ENCODE measurements at places on chromosomes 1 and 21.

GRCh38 chr21:14245711-14246110 lies 29.8 kb downstream of the RBM11 start:
- H3K27me3 ChIP-seq, result no peaks in the 10 kb centered on the region
- no peak overlapping the region for H3K4me3 ChIP-seq
- H3K4me1 ChIP-seq, result no peaks in the 10 kb centered on the region

DNA sequence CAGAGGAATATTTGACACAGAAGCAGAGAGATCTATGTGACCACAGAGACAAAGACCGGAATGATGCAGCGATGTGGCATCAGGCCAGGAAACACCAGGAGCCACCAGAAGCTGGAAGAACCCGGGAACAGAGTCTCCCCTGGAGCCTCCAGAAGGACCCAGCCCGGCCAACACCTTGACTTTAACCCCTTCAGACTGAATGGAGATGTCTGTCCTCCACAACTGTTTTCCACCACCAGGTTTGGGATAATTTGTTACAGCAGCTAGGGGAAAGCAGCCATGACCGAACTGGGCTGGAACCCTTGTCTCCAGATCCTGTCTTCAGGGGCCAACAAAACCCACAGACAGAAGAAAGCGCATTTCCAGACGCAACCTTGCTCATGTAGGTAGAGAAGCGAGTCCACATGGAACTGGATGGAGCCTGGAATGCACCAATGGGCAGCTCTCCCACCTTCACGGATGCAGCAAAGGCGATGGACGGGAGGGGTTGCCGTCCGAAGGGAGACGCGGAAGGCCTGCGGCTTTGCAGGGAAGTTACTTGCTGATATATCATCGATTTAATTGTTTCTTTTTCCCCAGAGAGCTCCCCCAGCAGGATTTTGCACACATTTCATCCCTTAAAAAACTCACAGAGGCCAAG lies 396.6 kb downstream of the NPHP4 start:
- H3K27ac ChIP-seq, result no peak overlapping the region
- H3K4me1 ChIP-seq, result peaks cover 5% of the 10 kb centered on the region
- no peaks in the 10 kb centered on the region for H3K36me3 ChIP-seq
- DNase-seq, result no peak
- no peaks in the 10 kb centered on the region for H3K27me3 ChIP-seq
- no peak overlapping the region for H3K4me3 ChIP-seq

DNA sequence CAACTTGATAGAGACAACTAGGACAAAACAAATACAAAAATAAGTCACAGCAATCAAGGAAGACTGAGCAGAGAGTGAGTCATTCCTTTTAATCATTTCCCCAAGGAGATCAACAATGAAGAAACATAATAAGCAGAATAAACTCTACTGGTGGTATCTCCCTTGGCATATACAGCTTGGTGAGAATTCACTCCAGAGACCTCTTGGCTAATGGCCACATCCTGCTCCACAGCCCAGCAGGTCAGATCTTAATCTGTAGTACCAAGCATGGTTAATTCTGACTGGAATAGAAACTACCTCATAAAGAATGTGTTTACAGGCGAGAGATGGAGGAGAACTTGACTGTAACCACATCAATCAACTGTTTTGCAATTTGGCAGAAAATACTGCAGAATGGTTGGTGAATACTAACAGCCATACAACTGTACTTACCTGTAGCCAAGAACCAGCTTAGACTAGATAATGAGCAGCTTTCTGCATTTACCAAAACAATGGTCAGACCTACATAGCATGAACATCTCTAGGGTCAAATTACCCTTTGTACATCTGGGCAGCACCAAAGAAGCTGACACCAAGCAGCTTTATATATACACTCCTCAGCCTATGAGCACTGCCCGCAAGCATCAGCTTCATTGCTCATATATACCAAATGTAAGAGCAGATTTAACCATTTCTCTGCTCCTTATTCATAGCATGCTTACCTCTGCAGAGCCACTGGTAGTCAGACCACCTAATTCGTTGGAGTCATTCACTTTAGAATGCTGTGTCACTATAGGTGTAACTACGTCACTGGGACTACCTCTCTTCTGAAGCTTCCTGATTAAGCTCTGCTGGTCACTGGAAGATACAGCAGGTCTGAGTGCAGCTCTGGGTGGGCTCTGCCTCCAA lies 51.0 kb downstream of the KIAA0319L start:
- DNase-seq, result no peak
- H3K4me3 ChIP-seq, result no peak overlapping the region
- no peak overlapping the region for H3K27ac ChIP-seq

DNA sequence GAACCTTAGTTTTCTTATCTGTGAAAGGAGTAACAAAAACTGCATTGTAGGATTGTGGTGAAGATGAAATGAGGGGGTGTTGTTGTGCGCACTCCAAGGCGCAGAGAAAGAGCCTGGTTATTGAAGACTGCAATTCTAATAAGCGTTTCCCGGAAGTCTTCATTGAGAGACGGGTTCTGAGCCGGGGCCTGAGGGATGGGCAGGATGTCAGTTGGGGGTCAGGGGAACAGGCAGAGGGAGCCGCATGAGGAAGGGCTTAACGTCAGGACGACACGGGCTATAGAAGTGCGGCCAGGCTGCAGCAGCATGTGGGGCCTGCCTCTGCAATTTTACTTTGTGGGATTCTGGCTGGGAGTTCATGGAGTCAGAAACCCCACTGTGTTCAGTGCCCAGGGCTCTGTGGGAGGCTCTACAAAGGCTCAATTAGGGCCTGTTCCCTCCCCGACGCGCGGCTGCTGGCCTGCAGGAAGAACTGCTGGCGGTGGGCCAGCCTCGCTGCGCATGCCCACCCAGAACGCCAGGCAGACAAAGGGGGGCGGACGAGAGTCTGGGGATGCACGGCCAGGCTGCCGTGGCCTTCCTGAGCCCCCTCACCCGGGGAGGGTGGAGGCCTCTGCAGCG lies 20.7 kb downstream of the TRIM62 start:
- H3K36me3 ChIP-seq, result no peaks in the 10 kb centered on the region
- H3K4me1 ChIP-seq, result no peaks in the 10 kb centered on the region
- DNase-seq, result no peak

- no peak overlapping the region for H3K4me3 ChIP-seq
- DNase-seq, result peak; percentile 3
- no peak overlapping the region for H3K27ac ChIP-seq
- no peaks in the 10 kb centered on the region for H3K36me3 ChIP-seq
- no peaks in the 10 kb centered on the region for H3K27me3 ChIP-seq
Observed at GRCh38 chr1:87916965-87917364, 588.3 kb downstream of the LMO4 start.

- H3K4me3 ChIP-seq, result no peak overlapping the region
- no peak for DNase-seq
- H3K27ac ChIP-seq, result no peak overlapping the region
- H3K36me3 ChIP-seq, result peaks cover 7% of the 10 kb centered on the region
- H3K4me1 ChIP-seq, result peaks cover 4% of the 10 kb centered on the region
- H3K27me3 ChIP-seq, result no peaks in the 10 kb centered on the region
Observed at GRCh38 chr1:244057474-244058385, 6.6 kb downstream of the ZBTB18 start.

Data from cardiac muscle cell (in vitro differentiated cells and primary cell).